Stimulated activated CD4-positive, alpha-beta T cell treated with anti-CD3 and anti-CD28 coated beads, Interleukin-12 subunit alpha, Interleukin-12 subunit beta, amount 100 ng/mL, for 4 hours (primary cell): ENCODE measurements at places on chromosomes 16 and 17.

GRCh38 chr17:72386619-72387237, 265.9 kb downstream of the SOX9 start:
- no peak for DNase-seq

- no peak for DNase-seq
Observed at GRCh38 chr17:38671939-38672720, 2.6 kb downstream of the EPOP start.

DNA sequence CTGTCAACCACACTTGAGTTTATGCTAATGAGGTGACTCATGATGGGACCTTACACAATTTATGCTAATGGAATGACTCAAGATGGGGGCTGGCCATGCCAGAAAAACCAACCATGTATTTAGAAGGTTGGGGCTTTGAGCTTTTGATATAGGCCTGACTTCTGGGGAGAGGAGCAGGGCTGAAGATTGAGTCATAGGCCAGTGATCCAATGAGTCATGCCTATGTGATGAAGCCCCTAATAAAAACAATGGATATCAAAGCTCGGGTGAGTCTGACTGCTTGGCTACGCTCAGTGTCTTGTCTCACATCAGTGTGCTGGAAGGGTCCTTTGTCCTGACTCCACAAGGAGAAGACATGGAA, 7.3 kb downstream of the MFSD6L start:
- DNase-seq: no peak

GRCh38 chr17:27940503-27941428, 47.6 kb upstream of the LYRM9 start:
- no peak for DNase-seq

- DNase-seq: no peak
Observed at GRCh38 chr17:78174346-78174869, 6.0 kb downstream of the SYNGR2 start.

DNA sequence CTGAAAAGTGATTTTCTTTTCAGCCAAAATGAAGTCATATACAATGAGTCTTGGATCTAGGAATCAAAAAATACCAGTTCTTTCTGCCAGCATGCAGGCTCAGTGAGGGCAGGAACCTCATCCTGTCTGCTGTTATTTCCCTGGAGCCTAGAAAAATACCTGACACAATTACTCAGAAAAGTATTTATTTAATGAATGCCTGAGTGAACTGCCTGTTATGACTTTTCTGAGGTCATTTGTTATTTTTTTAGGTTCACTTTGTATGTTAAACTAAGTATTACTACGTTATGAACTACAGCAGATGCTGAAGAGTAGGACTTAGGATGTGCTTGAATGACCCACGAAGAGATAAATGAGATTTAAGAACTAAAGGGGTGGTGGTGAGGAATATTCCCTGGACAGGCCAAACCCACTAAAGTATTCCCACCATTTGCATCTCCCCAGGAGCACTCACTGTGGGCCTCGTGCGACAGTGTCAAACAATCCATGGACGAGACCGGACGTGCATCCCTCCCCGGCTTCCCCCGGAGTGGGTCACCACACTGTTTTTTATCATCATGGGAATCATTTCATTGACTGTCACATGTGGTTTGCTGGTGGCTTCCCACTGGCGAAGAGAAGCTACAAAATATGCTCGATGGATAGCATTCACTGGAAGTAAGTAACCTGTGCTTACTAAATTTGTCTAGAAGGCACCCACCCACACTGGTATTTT, 17.1 kb upstream of the VWA3A start:
- DNase-seq: no peak

GRCh38 chr17:42111265-42111636, 1.3 kb downstream of the DHX58 start:
- no peak for DNase-seq

- DNase-seq: no peak
Observed at GRCh38 chr16:81366316-81366932, 51.7 kb downstream of the GAN start.

DNA sequence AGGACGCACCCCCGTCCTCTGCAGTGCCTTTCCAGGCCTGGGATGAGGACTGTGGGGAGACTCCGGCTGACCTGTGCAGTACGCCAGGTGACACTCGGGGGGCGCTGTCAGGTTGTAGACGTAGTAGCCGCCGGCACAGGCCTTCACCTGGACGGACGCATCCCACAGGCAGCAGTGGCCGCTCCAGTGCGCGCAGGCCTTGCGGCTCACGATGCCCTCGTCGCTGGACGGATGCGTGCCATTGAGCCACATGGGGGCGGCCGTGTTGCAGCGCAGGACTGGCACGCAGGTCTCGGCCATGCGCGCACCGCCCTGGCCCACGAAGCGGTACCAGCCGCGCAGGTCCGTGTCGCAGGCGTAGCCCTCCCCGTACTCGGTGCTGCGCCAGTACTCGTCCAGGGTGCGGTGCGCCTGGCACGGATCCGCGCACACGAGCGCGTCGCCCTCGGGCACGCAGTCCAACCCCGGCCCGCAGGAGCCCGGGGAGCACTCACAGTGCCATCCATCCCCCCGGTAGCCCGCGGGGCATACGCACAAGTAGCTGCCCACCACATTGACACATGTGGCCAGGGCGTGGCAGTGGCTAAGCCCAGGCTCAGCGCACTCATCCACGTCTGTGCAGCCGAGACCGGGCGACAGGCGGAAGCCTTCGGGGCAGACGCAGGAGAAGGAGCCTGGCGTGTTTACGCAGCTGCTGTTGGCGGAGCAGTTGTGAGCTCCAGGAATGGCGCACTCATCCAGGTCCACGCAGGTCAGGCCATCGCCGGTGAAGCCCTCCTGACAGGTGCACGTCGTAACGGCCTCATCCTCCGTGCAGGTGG, 3.9 kb downstream of the UMOD start:
- DNase-seq: no peak

- no peak for DNase-seq
Observed at GRCh38 chr16:23505671-23506605, 4.4 kb downstream of the GGA2 start.

DNA sequence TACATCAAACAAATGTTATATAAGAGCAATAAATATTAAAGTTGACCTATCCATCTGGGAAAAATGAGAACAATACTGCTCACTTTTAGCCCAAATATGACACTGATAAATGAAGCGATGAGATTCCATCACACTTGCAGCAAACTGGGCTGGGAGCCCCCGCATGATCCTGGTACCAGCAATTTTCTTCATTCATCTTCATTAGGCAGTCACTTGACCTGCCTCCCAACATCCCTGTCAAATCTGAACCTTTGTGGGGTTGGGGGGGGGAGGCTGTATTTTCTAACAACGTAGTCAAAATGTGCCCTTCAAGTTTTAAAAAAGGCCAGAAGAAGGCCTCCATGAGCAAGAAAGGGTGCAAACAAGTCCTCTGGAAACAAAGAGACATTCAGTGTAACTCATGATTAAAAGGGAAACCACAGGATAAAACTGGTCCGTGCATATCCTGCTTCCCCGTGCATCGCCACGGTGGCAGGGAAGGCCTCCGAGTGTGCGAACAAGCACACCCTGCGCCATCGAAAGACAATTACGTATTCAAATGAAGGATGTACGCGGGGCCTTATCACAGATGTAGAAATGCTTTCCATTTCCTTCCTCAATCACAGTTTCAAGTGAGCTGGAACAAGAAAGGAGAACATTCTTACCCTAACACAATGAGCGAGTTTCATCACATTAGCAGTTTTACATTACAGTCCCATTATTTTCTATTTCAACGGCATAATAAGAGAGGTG, 48.4 kb downstream of the TOX3 start:
- no peak for DNase-seq

DNA sequence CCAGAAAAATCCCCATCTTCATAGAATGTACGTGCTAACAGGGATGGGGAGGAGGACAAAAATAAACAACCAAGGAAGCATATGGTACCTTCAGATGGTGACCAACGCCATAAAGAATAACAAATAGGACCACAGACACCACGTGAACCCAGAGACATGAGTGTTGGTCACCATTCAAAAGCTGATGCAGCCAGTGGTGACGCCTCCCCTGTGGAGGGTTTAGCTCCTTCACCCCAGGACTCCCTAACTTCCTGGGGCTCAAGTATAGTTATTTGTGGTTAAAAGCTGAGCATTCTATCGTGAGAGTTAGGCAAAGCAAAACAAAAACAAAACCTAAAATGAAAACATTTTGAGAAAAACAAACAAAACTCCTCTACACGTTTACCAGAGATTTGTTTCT, 184.7 kb downstream of the SOX9 start:
- no peak for DNase-seq

- no peak for DNase-seq
Observed at GRCh38 chr16:4316108-4316863, 419 bp downstream of the GLIS2 start.

DNA sequence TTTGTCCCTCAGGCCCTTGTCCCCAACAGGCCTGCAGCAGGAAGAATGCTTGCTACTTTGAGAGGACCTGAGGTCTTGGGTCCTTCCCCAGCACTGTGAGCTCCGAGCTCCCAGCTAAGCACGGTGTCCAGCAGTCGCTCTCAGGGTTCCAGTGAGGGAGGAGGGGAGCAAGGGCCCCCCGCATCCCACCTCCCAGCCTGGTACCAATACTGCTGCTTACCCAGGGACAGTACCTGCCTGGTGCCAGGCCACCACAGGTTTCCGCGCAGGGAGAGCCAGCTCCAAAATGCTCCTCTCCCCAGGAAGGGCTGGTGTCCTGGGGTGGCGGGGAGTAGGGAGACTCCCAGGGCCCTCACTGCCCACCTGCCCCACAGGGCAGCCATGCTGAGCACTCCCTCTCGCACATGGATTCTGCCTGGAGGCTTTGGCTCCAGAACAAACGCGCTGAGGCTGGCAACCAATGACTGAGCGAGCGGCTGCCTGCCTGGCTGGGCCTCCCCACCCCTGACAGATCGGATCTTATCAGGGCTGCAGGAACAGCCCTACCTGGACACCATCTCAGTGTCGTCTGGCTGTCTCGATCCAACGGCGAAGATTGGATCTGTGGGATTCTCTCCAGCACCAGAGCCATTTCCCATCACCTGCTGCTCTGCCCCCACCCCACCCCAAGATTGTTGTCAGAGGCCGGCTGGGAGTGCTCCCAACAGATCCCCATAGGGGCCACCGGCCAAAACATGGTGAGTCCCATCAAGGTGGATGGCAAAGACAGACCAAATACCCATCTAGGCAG, 2.4 kb downstream of the DOK4 start:
- DNase-seq: no peak

DNA sequence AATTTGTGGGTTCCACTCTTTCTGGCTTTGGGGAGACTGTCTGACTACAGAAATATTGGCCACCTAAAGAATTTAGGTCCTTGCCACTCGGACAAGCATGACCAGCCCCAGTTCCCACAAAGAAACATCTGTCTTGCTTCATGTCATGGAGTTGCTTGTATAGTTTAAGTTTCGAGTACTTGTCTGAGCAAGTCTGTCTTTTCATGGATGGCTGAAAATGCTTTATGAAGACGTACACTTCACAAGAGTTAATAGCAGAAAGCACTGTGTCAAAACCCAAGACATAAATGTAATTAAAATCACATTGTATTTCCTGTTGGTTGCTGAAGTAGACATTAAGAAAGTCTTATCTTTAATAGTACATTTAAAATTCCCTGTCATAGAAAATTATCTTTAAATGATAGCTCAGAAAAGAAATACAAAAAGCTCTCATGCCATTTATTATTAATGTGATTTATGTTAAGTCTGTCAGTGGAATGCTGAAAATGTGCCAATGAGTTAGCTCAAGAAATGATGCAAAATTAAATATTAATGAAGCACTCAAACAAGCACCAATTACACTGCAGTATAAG, 29.8 kb upstream of the XYLT2 start:
- no peak for DNase-seq

DNA sequence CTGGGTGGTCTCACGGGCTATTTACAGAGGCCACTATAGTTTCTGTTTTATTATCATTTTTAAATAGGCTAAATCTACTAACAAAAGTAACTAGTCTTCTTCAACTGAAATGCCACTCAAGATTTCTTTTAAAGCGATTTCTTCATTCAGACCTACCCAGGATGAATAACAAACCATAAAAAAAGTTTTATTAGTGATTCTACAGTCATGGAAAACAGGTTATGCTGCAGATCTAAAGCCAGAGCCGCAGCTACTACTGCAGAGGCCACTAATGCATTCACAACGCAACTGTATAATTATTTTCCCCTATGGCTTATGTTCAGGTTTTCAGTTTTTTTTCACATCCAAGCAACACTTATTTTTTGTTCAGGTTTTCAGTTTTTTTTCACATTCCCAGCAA, 136.2 kb upstream of the AXIN2 start:
- no peak for DNase-seq

- no peak for DNase-seq
Observed at GRCh38 chr17:21279198-21279535, 5.3 kb upstream of the MAP2K3 start.

DNA sequence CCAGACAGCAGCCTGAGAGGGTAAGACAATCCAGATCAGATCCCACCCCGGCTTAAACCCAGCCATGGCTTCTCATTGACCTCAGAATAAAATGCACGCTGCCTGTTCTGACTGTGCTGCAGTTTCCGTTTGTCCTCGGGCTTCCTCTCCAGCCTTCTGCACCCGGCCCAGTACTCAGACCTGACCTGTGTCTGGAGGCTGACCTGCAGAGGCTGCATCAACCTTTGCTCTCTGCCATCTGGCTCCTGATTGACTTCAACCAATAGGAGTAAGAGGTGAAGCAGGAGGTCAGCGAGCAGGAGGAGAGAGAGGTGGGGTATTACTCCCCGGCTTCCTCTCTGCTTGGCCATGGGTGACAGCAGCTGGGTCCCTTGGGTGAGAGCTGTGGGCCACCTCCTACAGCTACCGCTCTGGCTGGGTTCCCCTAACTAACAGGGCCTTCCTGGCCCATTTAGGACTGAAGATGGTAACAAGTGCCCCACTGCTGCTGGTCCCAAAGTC, 46.7 kb downstream of the C16orf82 start:
- no peak for DNase-seq

DNA sequence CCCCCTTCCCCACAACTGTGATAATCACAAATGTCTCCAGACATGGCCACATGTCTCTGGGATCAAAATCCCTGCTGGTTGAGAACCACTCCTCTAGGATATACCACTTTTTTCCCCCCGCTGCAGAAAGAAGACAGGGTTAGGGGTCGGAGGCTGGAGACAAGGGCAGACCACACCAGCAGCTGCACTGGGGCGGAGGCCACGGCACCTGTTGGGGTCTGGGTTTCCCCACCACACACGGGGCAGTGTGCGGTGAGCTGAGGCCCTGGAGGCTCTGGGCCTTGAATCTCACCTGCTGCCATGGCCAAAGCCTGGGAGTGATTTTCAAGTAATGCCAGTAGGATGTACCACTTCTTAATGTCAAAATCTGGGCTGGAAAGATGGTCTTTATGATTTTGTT, 320.5 kb downstream of the SNX29 start:
- DNase-seq: no peak

- no peak for DNase-seq
Observed at GRCh38 chr17:78839235-78839761, 1.3 kb downstream of the USP36 start.

- DNase-seq: no peak
Observed at GRCh38 chr16:84378567-84378966, 10.2 kb downstream of the ATP2C2 start.

DNA sequence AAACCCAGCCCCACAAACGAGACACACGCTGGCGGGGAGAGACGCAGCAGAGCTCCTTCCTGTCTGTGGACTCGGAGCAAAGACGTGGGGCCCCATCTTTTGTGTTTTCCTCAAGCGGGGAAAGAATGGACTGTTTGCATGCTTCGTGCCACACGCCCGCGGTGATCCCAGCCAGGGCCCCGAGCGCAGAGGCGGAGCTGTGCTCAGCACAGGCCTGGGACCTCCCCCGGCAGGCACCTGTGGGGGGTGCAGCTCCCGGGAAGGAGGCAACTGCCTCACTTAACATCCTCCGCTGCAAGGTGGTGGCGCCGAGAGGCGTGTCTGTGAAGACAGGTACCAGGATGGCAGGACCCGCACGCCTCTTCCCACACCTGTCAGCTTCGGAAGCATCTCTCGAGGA, 19.1 kb downstream of the TRARG1 start:
- peak; percentile 48 for DNase-seq
